ENCODE measurements at places on chromosomes 12 and 14.

GRCh38 chr14:100332797-100333196, 9.7 kb downstream of the SLC25A47 start:
- no peak for DNase-seq

- no peak for DNase-seq
Observed at GRCh38 chr12:117047810-117048584, 51.2 kb downstream of the TESC start.

GRCh38 chr14:34036319-34036766, 85.5 kb upstream of the EGLN3 start:
- DNase-seq: no peak

- no peak for DNase-seq
Observed at GRCh38 chr14:75040507-75040906, 10.8 kb downstream of the MLH3 start.

- DNase-seq: no peak
Observed at GRCh38 chr12:127257366-127257935, 1009.5 kb upstream of the TMEM132C start.

- no peak for DNase-seq
Observed at GRCh38 chr14:22225516-22226140, 363.4 kb downstream of the DAD1 start.

GRCh38 chr12:81094718-81095360, 17.0 kb downstream of the ACSS3 start:
- no peak for DNase-seq

GRCh38 chr14:68694516-68695235, 98.2 kb downstream of the ZFP36L1 start:
- DNase-seq: no peak

- no peak for DNase-seq
Observed at GRCh38 chr14:64681796-64682710, 22.2 kb upstream of the PLEKHG3 start.

GRCh38 chr12:104352106-104352713, 48.7 kb downstream of the EID3 start:
- DNase-seq: no peak

GRCh38 chr12:114703060-114703493, 19.1 kb upstream of the TBX3 start:
- DNase-seq: no peak

DNA sequence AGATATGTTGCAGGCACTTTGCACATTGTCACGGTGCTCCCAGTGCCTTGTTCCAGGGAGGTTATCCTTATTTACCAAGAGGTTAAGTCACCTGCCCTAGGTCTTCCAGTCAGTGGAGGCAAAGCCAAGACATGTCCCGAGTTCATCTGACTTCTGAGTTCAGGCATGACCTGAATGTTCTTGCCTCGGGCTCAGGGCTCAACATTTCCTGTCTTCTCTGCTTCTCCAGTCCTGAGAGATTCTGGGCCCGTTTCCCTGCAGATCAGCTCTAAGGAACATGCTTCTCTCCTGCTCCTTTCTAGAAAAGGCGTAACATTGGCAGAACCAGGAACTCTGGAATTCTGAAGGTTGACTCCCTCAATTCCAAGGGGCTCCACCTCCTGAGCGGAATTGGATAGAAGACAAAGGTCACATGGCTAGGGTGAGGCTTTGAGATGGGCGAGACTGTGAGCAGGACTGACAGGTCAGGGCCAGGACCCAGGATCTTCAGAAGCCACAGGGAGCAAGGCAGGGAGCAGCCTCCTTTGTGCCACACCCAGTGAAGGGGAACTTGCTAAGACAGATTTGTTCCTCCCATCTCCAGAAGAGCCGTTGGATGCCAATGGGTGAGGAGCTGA, 19.9 kb downstream of the BDKRB2 start:
- DNase-seq: no peak

- no peak for DNase-seq
Observed at GRCh38 chr12:57146961-57147944, at the start of gene LRP1-AS. Gene LRP1-AS, minus strand, starts transcription at chr12:57147619.

GRCh38 chr14:70982200-70982599, 74.9 kb downstream of the PCNX1 start:
- no peak for DNase-seq

DNA sequence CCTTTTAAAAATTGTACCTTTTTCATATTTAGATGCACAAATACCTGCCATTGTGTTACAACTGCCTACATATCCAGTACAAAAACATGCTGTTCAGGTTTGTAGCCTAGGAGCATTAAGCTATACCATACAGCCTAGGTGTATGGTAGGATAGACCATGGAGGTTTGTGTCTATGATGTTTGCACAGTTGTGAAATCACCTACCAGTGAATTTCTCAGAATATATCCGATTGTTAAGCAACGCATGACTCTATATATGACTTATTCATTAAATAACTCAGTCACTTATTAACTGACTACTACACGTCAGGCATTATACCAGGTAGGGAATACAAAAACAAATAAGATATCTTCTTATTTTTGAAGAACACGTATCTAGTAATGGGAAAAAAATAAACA, 26.2 kb upstream of the ETNK1 start:
- no peak for DNase-seq

- no peak for DNase-seq
Observed at GRCh38 chr12:16593546-16593945, 12.4 kb downstream of the LMO3 start.

DNA sequence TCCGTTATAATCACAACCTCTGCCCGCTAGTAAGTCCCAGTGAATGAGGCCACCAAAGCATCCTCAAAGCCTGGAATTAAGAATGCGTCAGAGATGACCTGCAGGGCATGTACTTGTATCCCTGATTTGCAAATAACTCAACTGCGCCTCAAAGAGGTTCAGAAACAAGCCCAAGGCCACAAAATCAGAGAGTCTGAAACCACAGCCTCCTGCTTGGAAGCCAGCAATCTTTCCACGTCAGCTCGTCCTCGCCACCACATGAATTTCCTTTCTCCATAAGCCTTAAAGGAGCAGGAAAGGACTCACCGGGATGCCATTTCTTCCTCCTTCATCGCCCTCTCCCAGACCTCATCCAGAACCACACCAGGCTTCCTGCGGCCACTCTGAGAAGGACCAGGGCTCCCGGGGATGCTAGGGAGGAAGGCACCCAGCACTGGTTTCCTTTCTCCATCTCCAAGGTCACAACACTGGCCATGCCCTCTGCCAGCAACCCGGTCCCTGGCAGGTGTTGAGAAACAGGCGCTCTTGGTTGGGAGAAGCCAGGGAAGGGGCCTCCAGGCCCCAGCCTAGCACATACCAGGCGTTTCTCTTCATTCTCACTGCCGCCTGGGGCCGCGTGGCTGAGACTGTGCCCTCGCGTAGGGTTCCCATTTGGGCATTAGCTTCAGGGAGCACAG, 191.2 kb upstream of the DIO3 start:
- no peak for DNase-seq

DNA sequence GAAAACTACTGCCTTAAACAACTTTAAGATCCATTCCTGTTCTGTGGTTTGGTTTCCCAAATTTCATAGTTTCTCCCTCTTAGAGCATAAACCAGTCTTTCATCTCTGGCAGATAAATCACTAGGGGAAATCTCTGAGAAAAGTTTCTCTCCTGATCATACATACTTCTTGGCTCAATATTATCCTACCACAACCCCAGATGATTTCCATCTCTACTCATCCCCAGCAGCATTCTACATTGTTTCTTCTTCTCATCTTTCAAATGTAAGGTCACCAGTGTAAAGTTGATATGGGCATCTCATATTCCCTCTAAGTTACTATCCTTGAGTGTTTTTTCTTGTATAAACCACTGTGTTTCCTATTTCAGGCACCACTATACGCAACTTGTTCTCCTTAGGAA, 45.9 kb upstream of the PLEKHG7 start:
- DNase-seq: no peak

DNA sequence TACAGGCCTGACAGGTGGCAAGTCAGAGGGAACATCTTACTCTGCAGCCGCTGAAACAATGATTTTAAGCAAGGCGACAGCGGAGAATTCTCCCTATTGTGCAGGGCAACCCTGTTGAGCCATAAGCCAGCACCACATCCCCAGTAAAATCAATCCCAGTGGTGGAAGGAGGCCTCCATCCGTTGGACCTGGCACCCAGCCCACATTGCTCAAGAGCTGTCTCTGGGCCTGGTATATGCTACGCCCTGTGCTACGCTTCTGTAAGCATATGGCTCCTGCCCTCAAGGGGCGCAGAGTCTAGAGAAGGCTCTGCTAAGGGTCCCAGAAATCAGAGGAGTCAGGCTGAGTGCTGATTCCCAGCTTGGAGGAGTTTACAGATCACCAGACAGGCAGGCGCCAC, 265.5 kb downstream of the CACNA1C start:
- no peak for DNase-seq

DNA sequence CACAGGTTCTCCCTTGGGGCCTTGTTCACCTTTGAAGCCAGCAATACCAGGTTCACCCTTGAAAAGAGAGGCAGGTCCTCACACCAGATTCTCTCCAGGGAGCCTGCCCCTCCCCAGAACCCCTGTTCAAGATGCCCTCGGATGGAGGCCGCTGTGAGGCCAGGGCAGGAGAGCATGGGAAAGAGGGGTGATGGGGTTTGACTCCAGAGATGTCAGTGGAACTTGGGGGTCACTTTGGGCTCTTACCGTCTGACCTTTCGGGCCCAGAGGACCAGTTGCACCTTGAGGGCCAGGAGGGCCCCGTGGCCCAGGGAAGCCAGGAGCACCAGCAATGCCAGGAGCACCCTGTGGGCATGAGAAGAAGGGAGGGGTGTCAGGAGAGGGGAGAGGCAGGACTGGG, 17.4 kb downstream of the COL2A1 start:
- DNase-seq: no peak

DNA sequence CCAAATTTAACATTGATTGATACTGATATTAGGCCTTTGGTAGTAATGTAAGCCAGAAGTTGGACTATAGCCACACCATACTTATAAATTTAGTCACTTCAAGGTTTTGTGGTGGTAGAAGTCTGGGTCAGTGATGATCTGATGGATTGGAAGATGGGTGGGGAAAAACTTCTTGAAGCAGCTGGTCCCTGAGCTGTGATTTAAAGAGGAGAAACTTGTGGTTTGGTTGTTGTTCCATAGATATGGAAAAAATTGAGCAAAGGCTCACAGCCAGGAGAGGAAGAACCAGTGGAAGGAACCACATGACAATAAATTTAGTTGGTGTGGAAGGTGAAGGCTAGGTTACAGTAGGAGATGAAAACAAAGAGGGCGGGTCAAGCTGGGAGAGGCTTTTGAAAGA, 26.1 kb downstream of the PTHLH start:
- no peak for DNase-seq

DNA sequence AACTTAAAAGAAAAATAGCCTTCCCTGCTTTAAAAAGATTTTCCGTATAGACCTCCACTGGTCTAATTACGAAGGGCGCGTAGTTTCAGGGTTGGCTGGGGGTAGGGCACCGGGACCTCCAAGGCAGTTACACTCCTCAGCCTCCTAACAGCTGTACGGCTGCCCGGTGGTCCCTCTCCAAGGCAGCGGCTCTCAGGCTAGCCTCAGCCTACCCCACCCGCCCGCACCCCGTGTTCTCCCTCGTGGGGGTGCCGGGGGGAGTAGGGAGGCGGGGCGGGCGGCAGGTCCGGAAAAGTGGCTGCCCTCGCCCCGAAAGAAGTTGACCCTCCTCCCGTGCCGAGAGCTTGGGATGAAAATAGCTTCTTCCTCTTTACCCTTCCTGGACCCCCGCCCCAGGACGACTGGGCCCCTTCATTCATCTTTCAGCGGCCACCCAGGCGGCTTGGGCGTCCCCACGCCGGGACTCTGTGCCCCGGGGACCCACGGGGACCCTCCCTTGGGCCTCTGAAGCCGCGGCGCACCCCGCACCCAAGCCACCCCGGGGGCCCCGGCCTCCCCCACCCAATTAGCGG, 991 bp upstream of the RCOR1 start:
- DNase-seq: no peak
